ENCODE measurements at places on chromosomes 16 and 17. TPM values are rescaled to one million over a fixed set of nuclear protein-coding genes. Genes with fewer than 3 reads are reported as not detected.

- no peak for DNase-seq
Measured at GRCh38 chr17:8141045-8141444, 11.2 kb downstream of the PER1 start.

- DNase-seq = no peak
Measured at GRCh38 chr16:72972878-72973571, 74.9 kb downstream of the ZFHX3 start.

- DNase-seq = no peak
Measured at GRCh38 chr17:80836971-80837481, 154.6 kb upstream of the CHMP6 start.

DNA sequence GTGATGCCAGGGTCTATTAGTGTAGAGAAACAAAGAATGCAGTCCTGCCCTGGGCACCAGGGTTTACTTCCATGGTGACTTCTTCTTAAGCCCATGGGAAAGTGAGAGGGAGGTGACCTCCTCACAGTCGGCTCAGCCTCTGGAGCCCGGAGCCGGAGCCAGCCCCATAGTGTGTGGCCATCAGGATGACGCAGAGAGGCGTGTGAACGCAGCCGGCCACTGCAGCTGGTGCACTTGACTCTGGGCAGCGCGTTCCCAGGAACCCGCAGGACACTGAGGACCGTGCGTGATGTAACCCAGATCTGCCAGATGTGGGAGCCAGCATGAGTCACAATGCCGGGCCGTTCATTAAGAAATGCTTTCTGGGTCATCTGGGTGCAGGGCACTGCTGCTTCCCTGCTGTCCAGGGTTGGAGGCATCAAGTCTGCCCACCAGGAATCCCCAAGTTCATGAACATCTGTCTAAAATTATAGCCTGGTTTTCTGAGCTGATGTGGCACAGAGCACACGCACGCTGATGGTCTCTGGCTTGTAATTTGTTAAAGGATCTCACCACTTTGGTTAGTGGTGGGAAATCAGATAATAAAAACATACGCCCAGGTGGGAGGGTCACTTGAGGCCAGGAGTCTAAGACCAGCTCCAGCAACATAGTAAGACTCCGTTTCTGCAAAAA, 114.1 kb downstream of the PITPNC1 start:
- peak; percentile 88 for DNase-seq

- DNase-seq = no peak
Measured at GRCh38 chr17:27564463-27564862, 66.5 kb upstream of the LGALS9 start.

DNA sequence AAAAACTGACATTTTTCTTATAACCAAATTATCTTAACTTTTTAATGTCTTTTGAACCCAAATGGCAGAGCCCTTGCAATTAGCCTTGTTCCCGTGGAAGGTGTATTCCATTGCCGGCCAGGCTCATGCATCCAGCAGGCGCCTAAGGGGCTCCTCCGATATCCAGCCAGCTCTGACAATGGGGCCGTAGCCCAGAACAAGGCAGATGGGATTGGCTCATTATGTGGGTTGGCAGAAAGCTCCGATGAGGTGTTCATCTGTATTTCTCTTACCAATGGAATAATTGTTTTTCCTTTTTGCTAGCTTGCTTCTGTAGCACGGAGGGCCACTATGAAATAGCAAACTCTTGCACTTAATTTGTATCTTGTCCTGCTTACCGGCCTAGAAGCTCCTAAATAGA, 208.2 kb upstream of the CHMP6 start:
- DNase-seq = no peak

DNA sequence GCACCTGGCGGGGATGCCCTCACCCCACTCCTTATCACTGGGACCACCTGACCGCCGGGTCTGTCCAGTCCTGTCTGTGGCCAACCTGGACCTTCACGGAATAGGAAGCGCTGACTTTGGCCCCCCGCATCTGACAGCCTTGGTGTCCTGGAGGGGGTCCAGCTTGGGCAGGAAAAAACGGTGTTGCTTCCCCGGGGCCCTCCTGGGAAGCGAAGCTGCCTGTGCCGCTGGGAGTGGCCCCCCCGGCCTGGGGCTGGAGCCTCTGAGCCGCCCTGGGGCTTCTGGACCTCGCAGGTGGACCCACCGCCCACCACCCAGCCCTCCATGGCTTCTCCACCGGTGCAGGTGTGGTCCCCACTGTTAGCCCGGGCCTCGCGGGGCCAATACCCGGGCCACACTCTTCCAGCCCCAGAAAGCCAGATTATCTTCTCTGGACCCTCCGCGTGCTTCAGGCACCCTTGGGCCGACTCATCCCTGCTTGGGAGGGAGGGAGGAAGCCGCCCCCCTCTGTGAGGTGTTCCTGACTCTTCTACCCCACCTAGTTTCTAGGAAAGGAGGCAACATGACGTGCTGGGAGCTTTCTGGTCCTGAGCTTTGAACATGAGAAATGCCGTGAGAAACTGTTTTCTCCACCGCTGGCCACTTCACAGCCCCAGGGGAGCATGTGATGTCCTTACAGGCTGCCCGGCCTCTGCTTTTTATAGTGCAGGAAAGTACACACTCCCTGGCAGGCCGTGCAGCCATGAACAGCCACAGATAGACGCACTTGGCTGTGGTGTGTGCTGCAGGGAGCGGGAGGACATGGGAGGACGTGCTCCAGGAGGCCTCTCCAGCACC, 1.1 kb downstream of the C1QTNF1 start:
- no peak for DNase-seq

DNA sequence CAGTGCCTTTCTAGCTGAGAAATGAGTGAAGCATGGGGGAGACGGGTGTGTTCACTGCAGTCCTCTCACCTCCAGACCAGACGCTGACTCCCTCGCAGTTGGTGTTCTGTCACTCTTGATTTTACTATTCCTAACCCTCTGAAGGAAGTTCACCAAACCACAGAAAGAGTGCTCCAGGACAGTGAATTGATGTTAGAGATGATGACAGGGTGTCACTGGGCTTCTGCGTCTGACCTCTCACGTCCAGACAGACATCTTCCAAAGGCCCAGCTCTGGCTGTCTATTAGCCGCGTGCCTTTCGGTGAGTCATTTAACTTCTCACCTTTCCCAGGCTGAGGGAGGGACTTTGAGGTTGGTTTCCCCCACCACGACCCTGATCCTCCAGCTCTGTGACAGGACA, 8.2 kb downstream of the CRAMP1 start:
- no peak for DNase-seq

Gene GPR179
- 0.07 TPM for total RNA-seq

Gene PRM1
- total RNA-seq = not detected

Gene C16orf92
- total RNA-seq = not detected

Gene SLC35G6
- total RNA-seq = not detected

All from kidney epithelial cell (primary cell).